Naive thymus-derived CD4-positive, alpha-beta T cell (primary cell): ENCODE measurements at places on chromosomes 16 and 17. TPM values are rescaled to one million over a fixed set of nuclear protein-coding genes. Genes with fewer than 3 reads are reported as not detected.

The ADPRM gene
- polyA plus RNA-seq = 116 TPM

The NECAB2 gene
- not detected for polyA plus RNA-seq

The SLC35B1 gene
- polyA plus RNA-seq = 28.5 TPM

The TM4SF5 gene
- not detected for polyA plus RNA-seq

The NHLRC4 gene
- polyA plus RNA-seq = 5.1 TPM

The SRCIN1 gene
- not detected for polyA plus RNA-seq

The KRT17 gene
- polyA plus RNA-seq = not detected

The ARL5C gene
- 0.15 TPM for polyA plus RNA-seq

The TBC1D3G gene
- not detected for polyA plus RNA-seq

The TMEM88 gene
- not detected for polyA plus RNA-seq

The LRRC46 gene
- polyA plus RNA-seq = 1.8 TPM

The ASGR1 gene
- not detected for polyA plus RNA-seq

The IGF2BP1 gene
- not detected for polyA plus RNA-seq

The TMEM208 gene
- 88.3 TPM for polyA plus RNA-seq

The TSNAXIP1 gene
- polyA plus RNA-seq = not detected

The FOXC2 gene
- not detected for polyA plus RNA-seq

The PLXDC1 gene
- polyA plus RNA-seq = 22.5 TPM

The FBXW10 gene
- polyA plus RNA-seq = not detected

The ZNF287 gene
- polyA plus RNA-seq = 12.9 TPM

The ASPHD1 gene
- polyA plus RNA-seq = not detected

The SUPT6H gene
- polyA plus RNA-seq = 9.8 TPM

The EPOP gene
- not detected for polyA plus RNA-seq

The EME2 gene
- polyA plus RNA-seq = 0.59 TPM
